ENCODE measurements at places on chromosomes 3 and 15. TPM values are rescaled to one million over a fixed set of nuclear protein-coding genes. Genes with fewer than 3 reads are reported as not detected.
A peak's percentile ranks its signal among the peaks of the same experiment; 100 is the strongest.

DNA sequence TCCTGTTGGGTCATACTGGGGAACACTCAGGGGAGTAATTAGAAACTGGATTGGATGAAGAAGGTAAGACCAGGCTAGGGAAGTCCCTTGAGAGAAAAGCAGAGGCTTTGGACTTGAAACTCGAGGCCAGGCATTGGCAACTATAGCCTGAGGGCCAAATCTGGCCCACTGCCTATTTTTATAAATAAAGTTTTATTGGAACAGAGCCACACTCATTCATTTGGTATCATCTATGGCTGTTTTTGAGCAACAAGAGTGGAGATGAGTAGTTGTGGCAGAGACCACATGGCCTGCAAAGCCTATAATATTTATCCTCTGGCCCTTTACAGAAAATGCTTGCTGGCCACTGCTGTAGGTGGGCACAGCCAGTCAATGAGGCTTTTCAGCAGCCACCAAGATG lies 301.4 kb downstream of the UACA start:
- DNase-seq: no peak

DNA sequence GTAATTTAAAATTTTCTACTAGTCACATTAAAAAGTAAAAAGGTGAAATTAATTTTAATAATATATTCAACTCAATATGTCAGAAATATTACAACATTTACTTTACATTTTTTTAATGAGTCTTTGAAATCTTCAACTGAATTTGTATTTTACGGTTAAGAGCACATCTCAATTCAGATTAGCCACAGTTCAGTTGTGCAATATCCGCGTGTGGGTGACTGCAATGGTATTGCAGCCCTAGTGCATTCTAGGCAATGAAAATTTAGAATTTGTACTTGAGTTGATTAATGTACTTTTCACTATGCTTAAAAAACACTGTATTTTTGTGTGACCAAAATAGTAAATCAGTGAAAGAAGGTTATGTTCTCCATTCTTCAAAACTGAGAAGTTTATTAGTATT lies 57.3 kb downstream of the CEP63 start:
- no peak for DNase-seq

The CA12 gene
- 5.0 TPM for total RNA-seq

GRCh38 chr3:127745656-127746399 lies 73.1 kb downstream of the ABTB1 start:
- no peak for DNase-seq

DNA sequence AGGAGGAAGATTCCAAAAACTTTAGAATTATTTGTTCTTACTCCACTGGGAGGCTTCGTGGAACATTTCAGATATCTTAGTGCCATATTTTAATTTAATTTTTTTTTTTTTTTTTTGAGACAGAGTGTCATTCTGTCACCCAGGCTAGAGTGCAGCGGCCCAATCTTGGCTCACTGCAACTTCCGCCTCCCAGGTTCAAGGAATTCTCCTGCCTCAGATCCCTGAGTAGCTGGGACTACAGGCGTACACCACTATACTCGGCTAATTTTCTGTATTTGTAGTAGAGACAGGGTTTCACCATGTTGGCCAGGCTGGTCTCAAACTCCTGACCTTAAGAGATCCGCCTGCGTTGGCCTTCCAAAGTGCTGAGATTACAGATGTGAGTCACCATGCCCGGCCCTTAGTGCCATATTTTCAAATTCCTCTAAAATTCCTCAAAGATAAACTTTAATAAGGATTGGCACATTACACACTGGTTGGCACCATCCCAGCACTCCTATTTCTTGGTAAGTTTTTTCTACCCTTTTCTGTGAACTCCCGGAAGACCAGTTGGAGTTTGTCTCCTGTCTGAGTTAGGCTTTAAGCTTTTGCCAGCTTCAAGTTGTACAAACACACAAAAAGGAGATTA lies 693.7 kb downstream of the MCTP2 start:
- peak; percentile 29 for DNase-seq

The STRA6 gene
- total RNA-seq: 30.8 TPM

The TMEM212 gene
- total RNA-seq: not detected

DNA sequence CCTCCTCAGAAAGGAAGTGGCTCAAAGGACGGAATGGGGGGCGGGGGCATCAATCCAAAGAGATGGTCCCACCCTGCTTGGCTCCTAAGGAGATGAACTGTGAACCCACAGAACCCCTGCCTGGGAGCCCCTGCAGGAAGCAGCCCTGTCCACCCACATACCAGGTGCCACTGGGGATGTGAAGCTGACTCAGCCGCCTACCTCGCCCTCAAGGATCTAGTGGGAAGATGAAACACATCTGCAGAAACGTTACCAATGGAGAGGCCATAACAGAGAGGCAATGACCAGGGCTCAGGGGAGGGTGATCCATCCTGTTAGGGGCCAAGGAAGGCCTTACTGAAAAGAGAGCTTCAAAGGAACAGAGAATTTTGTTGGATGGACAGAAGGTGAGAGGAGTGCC lies 35.1 kb downstream of the EAF1 start:
- DNase-seq: no peak

The LIPH gene
- total RNA-seq: 0.63 TPM

The WDR93 gene
- not detected for total RNA-seq

DNA sequence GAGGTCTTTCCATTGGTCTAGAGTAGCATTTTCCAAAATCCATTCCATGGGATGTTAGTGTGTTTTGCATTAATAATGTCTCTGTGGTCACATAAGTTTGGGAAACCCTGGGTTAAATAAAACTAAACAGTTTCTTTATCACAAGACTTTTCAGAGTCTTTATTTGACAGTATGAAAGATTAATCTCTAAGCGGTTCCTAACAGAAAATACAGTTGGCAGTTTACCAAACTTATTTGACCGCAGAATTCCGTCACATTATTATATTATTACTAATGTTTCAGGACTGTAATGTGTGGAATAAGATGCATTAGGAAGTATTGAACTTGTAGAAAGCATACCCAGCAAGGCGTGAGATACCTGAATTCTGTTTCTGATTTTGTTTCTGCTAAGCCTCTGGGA lies 71.5 kb upstream of the ADAMTSL3 start:
- no peak for DNase-seq

DNA sequence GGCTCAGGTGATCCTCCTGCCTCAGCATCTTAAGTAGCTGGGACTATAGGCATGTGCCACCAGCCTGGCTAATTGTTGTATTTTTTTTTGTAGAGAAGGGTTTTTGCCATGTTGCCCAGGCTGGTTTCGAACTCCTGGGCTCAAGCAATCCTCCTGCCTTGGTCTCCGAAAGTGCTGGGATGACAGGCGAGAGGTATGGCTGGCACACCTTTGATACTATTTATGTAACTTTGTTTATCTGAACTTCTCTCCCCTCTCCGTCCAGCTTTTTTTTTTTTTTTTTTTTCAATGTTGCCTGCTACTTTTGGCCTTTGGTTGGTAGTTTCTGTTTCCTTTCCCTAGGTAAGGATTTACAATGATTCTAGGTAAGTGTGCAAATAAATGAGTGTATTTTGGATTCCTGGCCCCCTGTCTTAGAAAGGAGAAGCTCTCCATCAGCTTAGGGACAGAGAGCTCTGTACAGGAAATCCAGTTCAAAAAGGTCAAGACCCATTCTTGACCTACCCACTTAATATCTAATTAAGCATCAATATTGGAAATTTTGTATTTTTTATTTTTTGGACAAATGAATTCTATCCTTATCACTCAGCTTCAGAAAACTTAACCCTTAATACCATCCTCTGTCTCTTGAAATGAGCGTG lies 6.8 kb downstream of the ARL6IP5 start:
- no peak for DNase-seq

DNA sequence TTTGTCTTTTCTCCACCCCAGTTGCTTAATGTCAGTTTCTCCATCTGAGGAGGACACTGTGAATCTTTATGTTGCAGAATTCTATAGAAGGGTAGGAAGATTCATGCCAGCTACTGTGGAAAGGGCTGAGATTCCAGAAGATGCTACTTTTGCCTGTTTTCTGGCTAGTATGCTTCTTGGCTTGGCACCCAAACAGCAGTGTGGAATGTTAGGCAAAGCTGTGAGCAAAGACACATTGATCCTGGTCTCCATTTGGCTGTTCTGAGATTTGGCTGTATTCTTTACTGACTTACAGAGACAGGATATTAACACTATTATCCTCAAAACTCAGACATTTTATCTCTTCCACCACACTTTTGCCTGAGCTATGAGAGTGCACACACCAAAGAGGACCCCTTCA lies 39.3 kb downstream of the PDHB start:
- no peak for DNase-seq

- DNase-seq: no peak
These were observed 154.1 kb upstream of the GPR149 start for GRCh38 chr3:154584041-154584440.

DNA sequence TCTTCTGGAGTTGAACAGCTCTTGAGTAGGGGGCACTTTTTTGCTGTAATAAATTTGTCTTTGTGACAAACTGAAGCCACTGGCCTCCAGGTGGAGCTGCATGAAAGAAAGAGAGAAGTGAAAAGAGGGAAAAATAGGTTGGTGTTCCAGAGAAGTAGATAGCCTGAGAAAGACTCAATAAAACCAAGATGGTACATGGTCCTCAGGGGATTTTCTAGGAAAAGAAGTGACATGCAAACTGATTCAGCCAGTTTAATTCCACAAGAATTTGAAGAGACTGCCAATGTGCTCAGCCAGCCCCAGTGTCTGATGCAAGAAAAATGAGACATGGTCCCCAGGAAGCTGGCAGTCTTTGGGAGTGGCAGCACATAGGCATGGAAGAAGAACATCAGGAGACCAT lies 152.7 kb downstream of the CD47 start:
- peak; percentile 39 for DNase-seq

GRCh38 chr15:80384432-80384831 lies 19.8 kb upstream of the ARNT2 start:
- DNase-seq: no peak

- DNase-seq: peak; percentile 88
These were observed 34.0 kb downstream of the LYZL4 start for GRCh38 chr3:42376344-42376798.

GRCh38 chr15:26294059-26294689 lies 431.0 kb upstream of the ATP10A start:
- peak; percentile 34 for DNase-seq

DNA sequence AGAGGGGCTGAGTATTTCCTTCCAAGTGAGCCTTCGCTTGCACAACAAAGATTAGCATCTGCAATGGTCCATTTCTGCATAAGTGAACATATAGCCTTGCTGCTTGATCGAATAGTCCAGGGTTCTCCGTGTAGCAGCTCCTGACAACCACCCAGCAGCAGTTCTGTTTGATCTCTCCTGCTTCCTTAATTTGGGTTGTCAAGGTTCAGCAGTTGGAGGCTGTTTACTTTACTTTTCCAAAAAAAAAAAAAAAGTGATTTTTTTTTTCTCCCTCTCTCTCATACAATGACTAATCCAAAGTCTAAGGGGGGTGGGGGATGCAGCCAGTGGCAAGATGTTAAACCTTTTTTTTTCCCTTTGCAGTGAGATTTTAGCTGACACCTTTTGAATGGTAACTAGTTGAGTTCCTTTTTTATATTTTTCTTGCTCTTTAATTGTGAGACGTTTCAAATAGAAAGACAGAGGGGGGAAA lies 3.6 kb downstream of the FOXP1 start:
- peak; percentile 69 for DNase-seq

DNA sequence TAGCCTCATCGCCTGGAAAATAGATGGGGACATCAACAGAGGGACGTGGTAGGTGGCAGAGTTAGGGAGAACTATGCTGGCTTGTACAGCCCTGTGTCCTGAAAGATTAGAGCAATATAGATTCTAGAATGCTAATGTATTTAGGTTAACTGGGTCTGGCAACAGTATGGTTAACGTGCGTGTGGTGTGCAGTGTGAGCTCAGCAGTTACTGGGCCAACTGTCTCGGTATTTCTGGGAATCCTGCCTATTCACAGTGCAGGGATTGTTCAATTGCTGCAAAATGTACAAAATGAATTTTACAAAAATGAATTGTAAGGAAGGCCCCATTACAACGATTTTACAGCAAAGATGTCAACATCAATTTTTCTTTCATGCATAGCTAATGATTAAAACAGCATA lies 20.6 kb downstream of the MEIS2 start:
- no peak for DNase-seq

- DNase-seq: no peak
These were observed 36.4 kb upstream of the GASK1A start for GRCh38 chr3:42942693-42943092.

DNA sequence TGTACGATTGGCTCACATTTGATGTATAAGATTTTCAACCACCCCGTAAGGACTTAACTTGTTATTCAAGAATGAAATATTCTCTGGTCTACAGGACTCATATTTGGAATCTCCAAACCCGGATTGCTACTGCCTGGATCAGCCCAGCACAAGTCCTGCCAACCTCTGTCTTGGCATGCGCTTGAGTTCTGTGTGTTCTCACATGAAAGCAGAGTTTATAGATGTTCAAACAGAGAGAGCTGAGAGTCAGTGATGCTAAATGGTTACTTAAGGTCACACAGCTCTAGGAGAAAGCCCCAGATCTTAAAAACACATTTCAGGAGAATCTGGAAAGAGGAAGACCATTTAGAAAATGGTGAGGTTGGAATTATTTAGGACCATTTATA lies 268.0 kb upstream of the TBL1XR1 start:
- no peak for DNase-seq

- DNase-seq: peak; percentile 51
These were observed 175.7 kb upstream of the KBTBD8 start for GRCh38 chr3:66822186-66823008.

The LMAN1L gene
- total RNA-seq: not detected

Measured in Daoy (cell line).